Caudate nucleus (tissue), 63 donors: ENCODE measurements at places on chromosomes 4 and X.
A peak's percentile ranks its signal among the peaks of the same experiment; 100 is the strongest.

GRCh38 chr4:123621072-123621705 is 224.6 kb downstream of the SPRY1 start:
- DNase-seq, result no peak

GRCh38 chr4:54109241-54110018 is 9.5 kb downstream of the GSX2 start:
- DNase-seq, result no peak

GRCh38 chr4:113088050-113088449 is 38.6 kb downstream of the ANK2 start:
- DNase-seq, result no peak

- DNase-seq, result no peak
These were observed 109.1 kb upstream of the TBL1X start for GRCh38 chrX:9355739-9356138.

DNA sequence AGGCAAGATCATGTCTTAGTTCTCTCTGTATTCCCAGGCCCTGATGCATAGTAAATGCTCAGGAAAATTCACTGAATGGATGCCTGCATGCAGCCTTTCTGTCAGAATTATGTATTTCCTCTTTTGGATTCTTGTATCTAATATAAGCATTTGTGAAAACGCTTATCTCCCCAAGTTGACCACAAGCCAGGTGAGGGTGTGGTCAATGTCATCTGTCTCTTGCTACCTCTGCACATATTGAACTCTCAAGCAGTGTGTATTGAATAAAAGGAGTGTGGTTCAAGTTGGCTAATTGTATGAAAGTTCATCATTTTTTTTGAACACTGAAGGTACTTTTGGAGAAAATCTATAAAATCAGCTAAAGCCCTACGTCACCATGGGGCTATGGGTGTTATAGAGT is 84.3 kb downstream of the CNGA2 start:
- no peak for DNase-seq

GRCh38 chr4:100189820-100190642 is at the start of gene DDIT4L:
DDIT4L (minus strand) TSS chr4:100190468; CDS start chr4:100189983, 485 bp downstream.
- DNase-seq, result peak; percentile 10

DNA sequence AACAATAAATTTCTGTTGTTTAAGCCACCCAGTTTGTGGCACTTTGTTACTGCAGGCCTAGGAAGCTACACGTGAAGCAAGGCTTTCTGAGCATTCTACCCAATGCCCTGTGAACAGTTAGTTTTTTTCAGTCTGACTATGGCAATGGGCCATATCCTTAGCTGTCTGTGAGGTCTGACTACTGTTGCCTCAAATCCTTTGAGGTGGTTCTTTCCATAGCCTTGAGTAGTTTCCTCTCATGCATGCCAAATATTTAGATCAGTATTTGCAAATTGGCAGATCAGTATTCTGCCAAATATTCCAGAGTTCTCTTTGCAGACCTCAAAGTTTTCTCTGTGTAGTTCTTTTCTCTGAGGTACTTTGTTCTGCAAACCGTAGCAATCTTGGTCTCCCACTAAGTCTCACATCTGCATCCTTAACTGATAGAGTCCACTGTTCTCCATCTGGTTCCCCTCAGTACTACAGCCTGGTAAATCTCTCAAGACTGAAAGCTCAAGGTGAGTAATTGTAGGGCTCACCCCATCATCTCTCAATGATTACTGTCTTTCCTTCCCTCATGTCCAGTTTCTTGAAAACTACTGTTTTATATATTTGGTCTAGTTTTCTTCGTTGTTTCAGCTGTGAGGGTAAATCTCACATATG is 984.9 kb upstream of the INTU start:
- no peak for DNase-seq

GRCh38 chrX:74449322-74449936 is 28.1 kb downstream of the SLC16A2 start:
- no peak for DNase-seq

- DNase-seq, result no peak
These were observed 10.0 kb upstream of the CDKL5 start for GRCh38 chrX:18415386-18415785.

DNA sequence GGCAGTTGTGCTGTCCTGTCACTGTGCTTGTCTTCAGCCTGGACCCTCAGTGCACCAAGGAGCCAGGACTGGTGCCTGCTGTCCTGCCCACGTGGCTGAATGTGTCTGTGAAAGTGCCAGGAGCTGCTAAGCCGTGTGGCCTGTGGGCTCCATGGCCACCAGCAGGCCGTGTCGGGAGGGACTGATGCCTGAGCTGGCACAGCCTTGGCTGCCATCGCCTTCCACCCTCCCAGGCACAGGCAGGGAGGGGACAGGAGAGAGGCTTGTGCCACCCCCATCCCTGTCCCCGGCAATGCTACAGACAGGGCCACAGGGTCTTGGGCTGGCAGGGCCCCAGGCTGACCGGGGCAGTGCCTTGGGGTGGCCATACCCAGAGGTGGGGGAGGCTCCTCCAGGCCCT is 24.8 kb downstream of the DOK7 start:
- DNase-seq, result no peak

DNA sequence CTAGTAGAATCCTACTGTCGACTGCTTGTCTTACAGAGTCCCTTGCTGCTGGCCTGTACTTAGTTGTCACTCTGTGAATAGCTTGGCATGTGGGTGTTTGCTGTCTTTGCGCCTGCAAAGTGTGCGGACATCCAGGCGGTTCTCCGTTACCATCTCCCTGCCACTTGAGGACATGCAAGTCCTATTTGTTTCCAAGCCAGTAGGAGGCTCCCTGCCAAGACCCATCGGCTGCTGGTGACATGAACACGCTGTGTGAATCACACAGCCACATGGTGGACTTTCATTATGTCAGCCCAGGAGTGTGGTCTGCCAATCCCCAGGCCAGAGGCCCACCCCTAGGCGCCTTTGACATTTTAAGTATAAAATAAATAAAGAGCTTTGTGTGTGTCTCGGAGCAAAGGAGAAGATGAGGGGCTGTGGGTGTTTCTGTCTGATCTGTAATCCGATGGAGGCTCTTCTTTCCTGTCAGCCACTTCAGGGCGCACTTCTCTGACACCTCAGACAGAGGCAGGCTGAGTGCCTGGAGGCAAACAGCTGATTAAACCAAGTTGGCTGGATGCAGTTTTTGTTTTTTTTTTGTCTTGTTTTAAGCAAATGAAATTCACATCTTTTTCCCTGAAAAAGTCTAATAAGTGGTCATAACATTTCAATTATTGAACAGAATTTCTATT is 51.5 kb downstream of the ALPK1 start:
- peak; percentile 43 for DNase-seq

DNA sequence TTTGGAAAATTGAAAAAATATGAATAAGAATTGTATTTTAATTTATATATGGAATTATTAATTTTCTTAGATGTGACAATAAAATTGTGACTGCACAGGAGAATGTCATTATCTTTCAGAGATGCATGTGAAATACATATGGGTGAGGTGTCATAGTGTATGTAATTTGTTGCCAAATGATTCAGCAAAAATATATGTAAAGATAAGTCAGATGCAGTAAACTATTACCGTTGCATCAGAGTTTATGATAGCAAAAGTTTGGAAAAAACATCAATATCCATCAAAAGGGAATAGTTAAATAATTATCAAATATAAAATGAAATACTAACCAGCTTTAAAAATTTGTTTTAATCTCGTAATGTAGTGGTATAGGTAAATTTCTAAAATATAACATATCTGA is 10.4 kb upstream of the SLC7A11 start:
- no peak for DNase-seq

- DNase-seq, result no peak
These were observed 592.4 kb downstream of the ACTRT1 start for GRCh38 chrX:127459790-127460189.

DNA sequence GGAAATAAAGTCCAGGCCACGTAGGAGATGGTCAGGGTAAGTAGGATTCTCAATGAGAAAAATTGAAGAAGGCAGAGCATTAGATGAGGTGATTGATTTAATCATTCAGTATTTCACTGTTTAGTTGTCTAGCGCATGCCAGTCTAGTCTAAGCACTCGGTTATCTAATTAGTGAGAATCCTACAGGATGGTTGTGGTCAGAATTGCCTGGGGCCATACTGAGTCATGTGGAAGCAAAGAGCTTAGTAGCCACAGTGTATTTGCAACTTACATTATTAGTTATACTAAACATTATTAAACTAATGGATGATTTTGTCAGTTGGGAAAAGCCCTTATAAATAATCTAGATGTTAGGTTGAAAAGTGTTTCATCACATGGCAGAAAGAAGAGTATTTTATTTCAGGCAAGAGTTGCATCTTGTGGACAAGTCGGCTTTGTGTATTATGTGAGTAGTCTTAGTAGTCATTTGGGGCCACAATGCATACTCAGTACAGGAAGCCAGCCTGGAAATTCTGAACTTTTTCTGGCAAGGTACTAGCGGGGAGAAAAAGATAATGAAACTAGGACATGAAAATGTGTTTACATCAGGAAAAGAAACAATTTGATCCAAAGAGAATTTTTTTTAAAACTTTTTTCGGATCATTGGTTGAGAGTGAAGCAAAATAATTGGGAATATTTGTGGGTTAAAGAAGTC is 31.9 kb downstream of the CPEB2 start:
- DNase-seq, result no peak

DNA sequence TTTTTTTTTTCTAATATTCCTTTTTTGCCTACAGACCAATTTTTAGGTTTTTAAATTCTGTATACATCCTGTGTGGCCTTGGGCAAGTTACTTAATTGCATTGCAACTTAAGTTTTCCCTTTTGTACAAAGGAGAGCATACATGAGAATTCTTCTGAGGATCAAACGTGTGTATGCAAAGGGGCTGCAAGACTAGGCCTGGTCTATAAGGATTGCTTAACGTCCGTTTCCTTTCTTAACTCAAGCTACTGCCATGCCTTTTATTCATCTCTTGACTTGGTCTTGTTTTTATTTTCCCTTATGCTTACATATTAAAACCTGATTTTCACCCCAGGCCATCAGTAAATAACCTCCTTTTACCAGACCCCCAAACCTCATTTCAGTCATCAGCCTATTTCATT is 13.6 kb downstream of the RBPJ start:
- no peak for DNase-seq

- DNase-seq, result no peak
These were observed 87.3 kb upstream of the EMCN start for GRCh38 chr4:100605144-100605543.

DNA sequence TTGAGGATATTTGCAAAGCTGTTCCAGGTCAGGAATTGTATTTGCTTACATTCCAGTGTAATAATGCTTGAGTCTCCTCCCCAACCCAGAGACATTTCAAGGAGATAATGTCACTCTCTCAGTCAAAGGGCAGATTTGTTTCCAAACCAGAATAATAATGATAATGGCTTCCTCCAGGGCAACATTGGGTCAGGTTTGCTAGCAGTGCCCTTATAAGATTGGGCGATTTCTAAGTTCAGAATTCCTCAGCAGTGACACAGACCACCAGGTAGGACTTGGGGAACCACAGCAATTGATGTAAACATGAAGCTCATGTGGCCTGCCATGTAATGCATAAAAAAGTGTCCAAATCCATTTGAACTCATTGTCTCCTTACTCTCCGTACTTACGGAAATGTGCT is 125.2 kb downstream of the BMP15 start:
- no peak for DNase-seq

GRCh38 chr4:72094059-72094797 is 62.4 kb downstream of the NPFFR2 start:
- no peak for DNase-seq

- no peak for DNase-seq
These were observed 204.2 kb upstream of the PDE5A start for GRCh38 chr4:119832776-119833175.

GRCh38 chr4:84401701-84402306 is 97.3 kb downstream of the NKX6-1 start:
- no peak for DNase-seq

GRCh38 chrX:1661048-1661921 is 46.4 kb downstream of the ASMT start:
- peak; percentile 34 for DNase-seq

DNA sequence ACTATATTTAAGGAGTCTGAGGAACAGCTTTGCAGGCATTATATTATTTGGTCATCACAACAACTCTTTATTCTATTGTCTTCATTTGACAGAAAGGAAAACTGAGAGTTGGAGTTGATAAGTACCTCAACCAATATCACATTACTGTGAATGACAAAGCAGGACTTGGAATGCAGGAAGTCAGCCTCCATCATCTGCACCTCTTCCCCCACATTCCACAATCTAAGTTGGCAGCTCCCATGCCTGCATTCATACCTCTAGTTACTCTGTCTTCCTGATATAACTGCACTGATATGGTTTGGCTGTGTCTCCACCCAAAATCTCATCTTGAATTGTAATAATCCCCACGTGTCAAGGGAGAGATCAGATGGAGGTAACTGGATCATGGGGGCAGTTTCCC is 356.7 kb downstream of the GALNTL6 start:
- no peak for DNase-seq

GRCh38 chrX:139008185-139008584 is 296.7 kb upstream of the FGF13 start:
- DNase-seq, result no peak

GRCh38 chr4:57764856-57765255 is 654.7 kb upstream of the IGFBP7 start:
- DNase-seq, result no peak

GRCh38 chrX:29229802-29230201 is 642.6 kb downstream of the IL1RAPL1 start:
- no peak for DNase-seq
